Ammon's horn (tissue), 1 donor: ENCODE measurements at places on chromosomes 3 and 15.
A peak's percentile ranks its signal among the peaks of the same experiment; 100 is the strongest.

- no peak for DNase-seq
These were observed 22.2 kb upstream of the DNAJC13 start for GRCh38 chr3:132395126-132395525.

- DNase-seq = peak; percentile 70
These were observed 5.9 kb upstream of the TMEM115 start for GRCh38 chr3:50365080-50365841.

DNA sequence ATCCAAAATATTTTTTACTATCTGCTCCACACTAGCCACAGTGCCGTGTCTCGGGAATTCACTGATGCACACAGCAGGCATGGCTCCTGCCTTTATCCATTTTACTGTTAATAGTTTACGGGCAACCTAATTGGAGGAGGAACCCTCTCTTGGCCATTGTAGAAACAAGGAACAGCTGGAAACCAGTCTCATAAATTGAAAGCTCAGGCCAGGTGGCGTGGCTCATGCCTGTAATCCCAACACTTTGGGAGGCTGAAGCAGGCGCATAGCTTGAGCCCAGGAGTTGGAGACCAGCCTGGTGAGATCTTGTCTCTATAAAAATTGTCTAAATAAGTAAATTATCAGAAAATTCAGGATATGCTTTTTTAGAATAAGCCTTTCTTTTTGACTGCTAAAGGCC is 39.0 kb downstream of the IL5RA start:
- DNase-seq = no peak

- no peak for DNase-seq
These were observed 152.0 kb downstream of the GREM1 start for GRCh38 chr15:32869776-32870175.

DNA sequence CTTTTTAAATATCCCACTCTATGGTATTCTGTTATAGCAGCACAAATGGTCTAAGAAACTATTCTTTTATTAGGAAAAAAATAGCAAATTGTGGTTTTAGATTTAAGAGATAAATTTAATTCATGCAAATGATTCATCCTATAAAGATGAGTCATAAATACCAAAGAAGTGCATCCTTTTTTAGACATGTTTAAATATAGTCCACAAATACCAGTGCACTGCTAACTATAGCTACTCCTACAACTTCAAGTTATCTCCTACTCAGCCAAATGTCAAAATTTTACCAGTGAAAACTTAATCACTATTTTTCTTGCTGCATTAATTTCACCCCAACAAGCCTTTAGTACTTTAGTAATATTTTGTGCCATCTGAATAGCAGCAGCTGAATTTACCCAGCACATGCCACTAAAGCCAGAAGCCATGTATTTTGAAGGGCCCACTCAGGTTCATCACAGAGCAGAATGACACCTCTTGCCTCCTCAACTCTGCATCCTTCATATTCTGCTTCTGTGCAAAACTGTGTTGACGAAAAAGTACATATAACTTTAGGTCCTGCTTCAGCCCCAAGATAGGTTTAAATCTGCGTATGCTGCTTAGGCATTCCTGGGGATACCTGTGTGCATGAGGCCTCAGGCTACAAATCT is 24.9 kb downstream of the CX3CR1 start:
- no peak for DNase-seq

- no peak for DNase-seq
These were observed 154.5 kb downstream of the FOXP1 start for GRCh38 chr3:71428841-71429596.

DNA sequence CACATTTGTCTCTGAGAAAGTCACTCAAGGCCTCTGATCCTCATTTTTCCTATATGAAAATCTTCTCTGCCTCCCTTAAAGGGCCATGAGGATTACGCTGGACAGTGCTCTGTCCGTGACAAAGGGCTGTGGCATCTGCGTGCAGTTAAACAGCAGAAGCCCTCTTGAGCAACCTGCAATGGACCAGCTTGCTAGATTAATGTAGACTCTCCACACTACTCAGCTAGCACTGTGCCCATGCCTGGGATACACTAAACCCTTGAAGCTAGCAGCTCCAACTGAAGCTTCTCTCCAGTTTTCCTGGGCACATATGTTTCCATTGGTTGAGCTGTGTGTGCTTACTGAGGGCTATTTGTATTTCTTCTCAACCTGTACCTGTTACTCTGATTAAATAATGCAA is 303.8 kb downstream of the RPLP1 start:
- no peak for DNase-seq

GRCh38 chr3:134917631-134918030 is 122.6 kb downstream of the EPHB1 start:
- no peak for DNase-seq

DNA sequence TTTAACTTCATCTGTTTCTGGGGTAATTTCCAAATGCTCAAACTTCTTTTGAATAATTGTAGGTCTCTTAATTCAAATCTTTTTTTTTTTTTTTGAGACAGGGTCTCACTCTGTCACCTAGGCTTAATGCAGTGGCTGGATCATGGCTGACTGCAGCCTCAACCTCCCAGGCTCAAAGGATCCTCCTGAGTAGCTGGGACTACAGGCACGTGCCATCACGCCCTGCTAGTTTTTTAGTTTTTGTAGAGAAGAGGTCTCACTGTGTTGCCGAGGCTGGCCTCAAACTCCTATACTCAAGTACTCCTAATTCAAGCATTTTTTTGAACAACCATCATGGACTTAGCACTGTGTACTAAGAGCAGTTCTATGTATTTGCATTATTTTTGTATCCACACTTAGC is 3.8 kb upstream of the SIAH2 start:
- no peak for DNase-seq

- no peak for DNase-seq
These were observed 37.7 kb downstream of the TKT start for GRCh38 chr3:53218131-53218530.

DNA sequence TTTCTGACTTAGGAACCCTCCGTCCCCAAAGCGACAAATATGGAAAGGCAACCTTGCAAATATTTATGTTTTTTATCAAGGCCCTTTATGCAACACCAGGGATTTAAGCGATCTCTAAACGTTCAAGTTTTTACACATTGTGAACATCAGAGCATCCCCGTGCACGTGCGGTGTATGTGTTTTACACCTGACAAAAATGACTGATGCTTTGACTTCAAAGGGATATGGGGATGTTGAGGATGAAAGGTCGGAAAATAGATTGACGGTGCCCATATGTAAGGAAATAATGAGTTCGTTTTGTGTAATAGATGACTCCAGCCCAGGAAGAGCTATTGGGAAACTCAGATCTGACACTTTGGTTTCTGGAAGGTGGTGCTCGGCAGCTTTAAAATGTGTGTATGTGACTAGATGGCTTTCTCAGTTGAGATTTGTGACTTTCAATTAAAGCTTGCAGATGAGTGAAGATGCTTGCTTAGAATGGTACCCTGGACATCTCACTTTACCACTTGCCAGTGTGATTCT is 866 bp downstream of the SLC49A4 start:
- DNase-seq = peak; percentile 35

- DNase-seq = no peak
These were observed 5.4 kb downstream of the ISL2 start for GRCh38 chr15:76342058-76342381.

DNA sequence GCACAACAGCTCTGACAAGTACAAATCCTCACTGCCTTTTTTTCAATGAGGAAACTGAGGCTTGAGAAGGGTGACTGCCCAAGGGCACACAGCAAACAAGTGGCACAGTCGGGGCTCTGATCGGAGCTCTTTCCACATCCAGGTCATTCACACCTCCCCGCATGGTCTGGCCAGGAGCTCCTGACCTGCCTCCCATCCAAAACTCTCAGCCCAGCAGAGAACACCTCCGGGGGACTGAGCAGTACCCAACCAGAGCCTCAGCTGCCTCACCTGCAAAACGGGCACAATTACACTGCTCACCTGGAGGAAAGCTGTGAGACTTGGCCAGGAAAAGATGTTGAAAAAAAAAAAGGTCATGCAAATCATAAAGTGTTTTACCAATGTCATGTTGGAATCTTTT is 36.5 kb downstream of the WNT7A start:
- DNase-seq = no peak

DNA sequence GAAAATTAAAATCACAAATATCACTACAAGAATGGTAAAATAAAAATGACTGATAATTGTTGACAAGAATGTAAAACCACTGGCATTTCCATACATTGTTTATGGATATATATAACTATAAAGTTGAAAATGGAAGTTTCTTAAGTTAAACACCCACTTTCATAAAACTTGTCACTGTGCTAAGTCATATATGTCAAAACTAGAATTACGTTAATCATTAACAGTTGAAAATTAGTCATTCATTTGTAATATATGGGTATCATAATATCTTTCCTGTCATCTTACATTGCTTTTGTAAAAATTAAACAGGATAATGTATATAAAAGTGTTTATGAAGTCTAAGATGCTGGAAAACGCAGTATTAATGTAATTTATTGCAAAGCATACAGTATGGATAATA is 1398.6 kb upstream of the ALCAM start:
- DNase-seq = no peak

DNA sequence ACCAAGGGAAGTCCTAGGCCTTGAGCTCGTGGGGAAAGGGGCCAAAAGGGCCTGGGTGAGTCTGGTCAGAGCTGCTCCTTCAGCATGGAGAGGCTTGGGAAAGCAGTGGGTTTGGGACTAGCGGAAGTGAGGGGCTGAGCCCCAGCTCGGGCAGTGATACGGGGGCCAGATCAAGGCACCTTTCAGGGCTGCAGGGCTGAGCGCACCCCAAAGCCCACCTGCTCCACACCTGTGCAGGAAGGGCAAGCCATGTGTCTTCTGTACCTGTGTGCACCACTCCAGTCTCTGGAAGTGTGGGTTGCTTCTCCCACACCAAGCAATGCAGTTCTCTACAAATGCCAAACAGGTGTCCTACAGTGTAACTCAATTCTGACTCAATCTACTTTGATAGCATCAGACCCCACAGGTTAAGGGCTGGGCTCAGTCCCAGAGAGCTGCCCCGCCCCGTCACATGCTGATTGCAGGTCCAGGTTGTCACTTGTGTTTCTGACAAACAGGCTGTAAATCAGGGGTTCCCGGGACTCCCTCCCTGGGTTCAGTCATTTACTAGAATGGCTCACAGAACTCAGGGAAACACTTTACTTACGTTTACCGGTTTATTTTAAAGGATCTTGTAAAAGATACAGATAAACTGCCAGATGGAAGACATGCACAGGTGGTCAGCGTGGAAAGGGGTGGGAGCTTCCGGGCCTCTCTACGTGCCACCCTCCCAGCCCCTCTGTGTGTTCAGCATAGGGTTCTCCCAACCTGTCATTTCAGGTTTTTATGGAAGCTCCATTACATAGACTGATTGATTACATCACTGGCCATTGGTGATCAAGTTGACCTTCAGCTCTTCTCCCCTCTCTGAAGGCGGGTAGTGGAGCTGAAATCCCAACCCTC is 28.8 kb upstream of the KLF13 start:
- DNase-seq = no peak

- no peak for DNase-seq
These were observed 16.1 kb downstream of the ZNF80 start for GRCh38 chr3:114221165-114221880.

GRCh38 chr3:85576091-85576690 is 617.4 kb downstream of the CADM2 start:
- DNase-seq = peak; percentile 94

DNA sequence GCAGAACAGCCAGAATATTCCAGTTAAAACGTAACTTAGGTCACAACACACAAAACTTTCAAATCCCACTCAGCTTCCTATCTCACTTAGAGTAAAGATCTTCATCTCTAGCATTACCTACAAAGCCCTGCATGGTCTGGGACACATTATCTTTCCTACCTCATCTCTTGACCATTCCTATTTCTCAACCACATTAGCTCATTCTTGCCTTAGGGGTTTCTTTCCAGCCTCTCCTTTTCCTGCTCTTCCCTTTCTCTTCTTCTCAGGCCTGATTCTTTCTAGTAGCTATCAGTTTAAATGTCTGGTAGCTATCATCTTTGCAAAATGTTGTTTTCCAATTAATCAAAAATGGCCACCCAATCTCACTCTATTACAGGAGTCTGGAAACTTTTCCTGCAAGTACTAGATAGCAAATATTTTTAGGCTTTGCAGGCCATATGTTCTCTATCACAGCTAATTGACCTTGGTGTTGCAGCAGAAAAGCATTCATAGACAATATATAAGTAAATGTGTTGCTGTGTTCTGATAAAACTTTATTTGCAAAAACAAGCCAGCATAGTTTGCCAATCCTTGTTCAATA is 15.1 kb upstream of the CBLB start:
- DNase-seq = no peak

DNA sequence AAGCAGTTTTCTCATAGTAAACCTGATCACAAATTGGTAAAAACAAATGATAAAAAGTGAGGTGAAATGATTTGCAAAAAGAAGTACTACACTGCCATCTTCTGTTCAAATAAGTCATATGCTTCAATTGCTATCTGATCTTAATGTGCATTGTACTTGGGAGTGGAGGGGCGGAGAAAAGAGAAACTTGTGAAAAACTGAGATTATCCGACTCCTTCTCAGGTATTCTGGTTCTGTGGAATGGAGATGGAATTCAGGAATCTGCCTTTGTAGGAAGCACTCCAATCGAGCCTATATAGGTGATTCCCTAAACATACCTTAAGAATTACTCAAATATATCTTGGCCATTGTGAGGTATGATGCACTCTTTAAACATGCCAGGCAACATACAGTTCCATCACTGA is 180.6 kb downstream of the CHL1 start:
- peak; percentile 32 for DNase-seq

- DNase-seq = no peak
These were observed 73.0 kb downstream of the FILIP1L start for GRCh38 chr3:100041328-100041749.
